ENCODE measurements at places on chromosomes 2 and 18.
A peak's percentile ranks its signal among the peaks of the same experiment; 100 is the strongest.

DNA sequence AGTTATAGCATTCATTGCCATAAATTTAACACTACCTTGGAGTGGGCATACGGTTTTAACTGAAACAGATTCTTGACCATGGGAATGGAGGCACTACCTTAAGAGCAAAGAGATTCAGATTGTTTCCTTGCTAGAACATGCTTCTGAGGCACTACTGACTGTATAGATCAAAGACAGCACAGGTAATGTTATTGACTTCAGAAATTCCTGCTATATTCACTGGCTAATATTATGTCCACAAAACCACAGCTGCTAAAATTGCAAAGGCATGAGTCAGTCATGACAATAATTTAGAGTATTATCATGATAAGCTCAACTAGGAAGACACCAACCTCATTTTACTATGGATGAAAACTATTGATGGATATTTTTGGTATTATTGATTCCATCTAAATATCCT lies 39.4 kb downstream of the SLC8A1 start:
- no peak for DNase-seq

DNA sequence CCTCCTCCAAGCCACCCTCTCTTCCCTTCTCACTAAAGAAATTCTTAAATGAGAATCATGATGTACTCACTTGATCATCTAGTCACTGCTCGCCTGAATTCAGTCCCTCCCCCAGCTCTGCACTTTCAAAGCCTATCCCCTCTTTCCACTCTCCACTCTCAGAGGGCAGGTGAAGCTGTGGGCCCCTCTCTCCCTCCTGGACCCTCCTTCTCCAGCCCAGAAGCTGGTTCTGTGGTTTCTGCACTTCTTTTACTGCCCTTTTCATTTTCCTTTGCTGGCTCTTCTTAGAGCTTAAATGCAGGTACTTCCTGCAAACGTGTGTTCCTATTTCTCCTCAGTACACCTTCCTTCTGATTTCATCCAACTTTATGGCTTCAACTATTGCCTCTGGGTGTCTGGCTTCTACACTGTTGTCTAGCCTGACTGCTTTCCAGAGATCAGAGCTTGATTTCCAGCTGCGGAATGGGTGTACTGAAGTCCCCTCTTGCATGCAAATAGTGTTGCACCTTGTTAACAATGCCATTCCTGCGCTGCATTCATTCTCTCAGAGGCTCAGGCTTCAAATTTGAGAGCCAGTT lies 15.3 kb upstream of the TXNDC2 start:
- DNase-seq: no peak

GRCh38 chr2:36376319-36376765 lies 20.8 kb downstream of the CRIM1 start:
- DNase-seq: no peak

GRCh38 chr2:219681694-219682300 lies 54.4 kb downstream of the SLC4A3 start:
- DNase-seq: no peak

- no peak for DNase-seq
Observed at GRCh38 chr18:23353459-23353858, 99.6 kb upstream of the RIOK3 start.

- no peak for DNase-seq
Observed at GRCh38 chr2:96867756-96868554, 1.9 kb downstream of the SEMA4C start.

- DNase-seq: no peak
Observed at GRCh38 chr2:122680662-122681061, 925.2 kb downstream of the TSN start.

GRCh38 chr18:52348209-52348608 lies 8.2 kb downstream of the DCC start:
- no peak for DNase-seq

DNA sequence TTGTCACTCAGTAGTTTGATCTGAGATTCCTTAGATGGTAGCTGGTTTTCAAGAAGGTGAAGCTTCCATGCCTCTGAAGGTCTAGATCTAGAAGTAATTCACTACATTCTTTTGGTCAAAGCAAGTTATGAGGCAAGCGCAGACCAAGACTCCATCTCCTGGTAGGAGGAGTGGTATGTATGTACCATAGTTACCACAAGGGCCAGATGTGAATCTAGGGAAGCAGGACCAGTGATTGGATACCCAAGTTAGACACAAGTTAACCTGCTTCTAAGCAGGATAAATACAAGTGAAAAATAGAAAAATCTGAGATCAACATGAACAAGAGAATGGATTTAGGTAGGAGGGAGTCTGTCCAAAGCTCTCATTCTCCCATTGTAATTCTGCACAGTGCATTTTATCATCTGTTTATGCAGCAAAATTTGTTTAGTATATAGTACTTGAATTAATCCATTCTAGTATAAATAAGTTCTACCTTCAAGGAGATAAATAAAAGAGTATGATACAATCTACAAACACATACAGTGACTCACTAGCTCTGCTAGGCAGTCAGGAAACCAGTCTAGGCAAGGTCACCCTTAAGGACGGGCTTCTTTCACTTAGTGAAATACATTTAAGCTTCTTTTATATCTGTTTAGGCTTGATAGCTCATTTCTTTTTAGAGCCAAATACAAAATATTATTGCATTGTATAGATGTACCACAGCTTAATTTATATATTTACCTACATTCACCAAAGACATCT lies 14.2 kb upstream of the DOCK10 start:
- DNase-seq: no peak

- DNase-seq: no peak
Observed at GRCh38 chr2:145090841-145091761, 571.2 kb upstream of the ZEB2 start.

DNA sequence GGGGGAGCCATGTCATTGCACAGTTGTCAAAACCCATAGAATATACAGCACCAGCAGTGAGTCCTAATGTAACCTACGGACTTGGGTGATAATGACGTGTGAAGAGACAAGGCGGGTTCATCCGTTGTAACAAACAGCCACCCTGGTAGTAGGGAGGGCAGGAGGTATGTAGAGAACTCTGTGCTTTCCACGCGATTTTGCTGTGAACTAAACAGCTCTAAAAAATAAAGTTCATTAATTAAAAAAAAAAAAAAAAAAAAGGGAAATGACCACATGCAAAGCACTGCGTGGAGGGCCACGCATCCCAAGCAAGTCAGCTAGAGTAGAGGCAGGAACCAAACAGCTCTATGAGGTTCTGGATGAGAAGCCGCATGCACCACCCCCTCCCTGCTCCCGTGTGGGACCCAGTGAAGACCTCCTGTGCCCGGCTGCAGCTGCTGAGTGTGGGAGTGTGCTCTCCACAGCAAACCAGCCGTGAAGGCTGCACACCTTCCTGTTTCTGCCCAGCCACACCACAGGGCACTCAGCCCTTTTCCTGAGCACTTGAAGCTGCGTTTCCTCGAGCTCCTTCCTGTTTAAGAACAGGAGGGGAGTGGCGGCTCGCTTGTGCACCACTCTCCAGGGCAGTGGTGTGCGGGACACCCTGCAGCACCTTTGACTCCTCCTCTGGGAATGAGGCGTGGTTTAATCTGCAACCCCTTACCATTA lies 65.6 kb downstream of the ODC1 start:
- DNase-seq: peak; percentile 16

DNA sequence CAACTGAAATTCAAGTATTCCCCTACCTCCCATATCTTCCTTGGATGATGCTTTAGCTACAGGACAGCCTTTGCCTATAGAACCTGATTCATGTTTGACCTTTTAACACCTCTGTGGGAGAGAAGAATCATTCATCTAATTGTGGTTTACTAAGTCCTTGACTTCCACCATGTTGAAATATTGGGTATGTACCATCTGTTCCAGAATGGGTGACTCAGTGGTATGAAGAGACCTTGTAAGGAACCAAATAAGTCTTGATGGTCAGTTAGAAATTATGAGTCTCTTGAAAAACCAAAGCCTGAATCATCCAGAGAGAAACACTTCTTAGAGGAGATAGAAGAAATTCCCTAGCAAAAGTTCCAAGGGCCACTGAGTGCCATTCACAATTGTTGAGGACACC lies 27.5 kb downstream of the STAMBP start:
- no peak for DNase-seq

DNA sequence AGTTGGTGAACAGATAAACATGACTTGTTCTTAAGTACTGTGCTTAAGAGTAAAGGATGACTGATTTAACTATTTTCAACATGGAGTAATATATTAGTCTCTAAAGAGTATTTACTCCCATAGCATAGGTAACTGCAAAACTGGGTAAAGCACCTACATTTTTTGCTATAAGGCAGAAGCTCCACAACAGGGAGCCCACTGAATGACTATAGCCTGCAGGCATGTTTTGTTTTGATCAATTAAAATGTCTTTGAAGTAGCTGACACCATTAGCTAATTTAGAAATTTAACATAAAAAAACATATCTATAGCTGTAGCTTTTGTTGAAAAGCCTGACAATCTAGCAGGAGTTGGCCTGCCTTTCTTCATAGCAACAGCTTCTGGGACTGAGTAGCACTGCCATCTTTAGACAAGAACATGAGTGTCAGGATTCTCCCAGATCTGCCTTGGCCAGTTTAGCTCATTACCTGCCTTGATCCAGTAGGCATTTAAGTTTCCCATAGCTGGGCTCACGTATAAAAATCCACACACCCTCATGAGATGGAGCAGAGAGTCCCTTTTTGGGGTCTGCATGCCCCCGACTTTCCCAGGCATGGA lies 1935.1 kb upstream of the PIK3C3 start:
- DNase-seq: no peak

DNA sequence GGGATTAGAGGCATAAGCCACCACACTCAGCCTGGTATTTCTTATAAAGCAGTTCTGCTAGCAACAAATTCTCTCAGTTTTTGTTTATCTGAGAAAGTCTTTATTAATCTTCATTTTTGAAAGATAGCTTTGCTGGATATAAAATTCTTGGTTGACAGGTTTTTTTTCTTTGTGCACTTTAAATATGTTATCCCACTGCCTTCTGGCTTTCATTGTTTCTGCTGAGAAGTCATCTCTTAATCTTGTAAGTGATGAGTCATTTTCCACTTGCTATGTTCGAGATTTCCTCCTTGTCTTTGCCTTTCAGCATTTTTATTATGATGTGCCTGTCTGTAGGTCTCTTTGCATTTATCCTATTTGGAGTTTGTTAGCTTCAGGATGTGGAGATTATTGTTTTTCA lies 5.9 kb upstream of the ELAC1 start:
- DNase-seq: no peak

DNA sequence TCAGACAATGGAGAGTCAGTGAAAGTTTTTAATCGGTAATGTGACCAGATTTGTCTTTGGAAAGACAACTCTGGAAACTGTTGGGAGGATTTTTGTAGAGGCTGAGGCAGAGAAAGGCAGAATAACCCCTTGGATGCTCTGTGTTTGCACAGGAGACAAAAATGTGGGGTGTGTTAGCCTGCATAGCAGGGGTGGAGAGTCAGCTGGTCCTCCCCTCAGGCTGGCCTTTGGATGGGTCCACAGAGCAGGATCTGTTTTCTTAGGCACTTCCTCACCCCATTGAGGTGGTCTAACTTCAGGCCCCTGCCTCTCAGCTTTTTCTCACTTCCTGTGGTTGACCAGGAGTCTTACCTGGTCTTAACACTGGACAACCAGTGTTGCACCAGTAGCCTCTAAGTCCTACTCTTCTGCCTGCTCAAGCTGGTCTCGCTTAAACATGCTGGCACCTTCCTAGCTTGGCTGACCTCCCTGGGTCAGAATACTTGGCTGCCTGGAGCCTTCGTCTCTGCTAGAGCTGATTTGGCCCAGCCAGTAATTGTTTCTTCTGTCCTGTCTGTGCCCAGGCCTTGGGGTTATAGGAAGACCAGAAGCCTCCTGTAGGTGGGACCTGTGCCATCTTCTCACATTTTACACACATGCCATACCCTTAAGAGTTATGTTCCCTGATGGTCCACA lies 259.8 kb upstream of the RASGRP3 start:
- DNase-seq: no peak

- DNase-seq: no peak
Observed at GRCh38 chr2:44226753-44227152, 48.5 kb upstream of the SLC3A1 start.

GRCh38 chr2:36770542-36771287 lies 74.2 kb downstream of the VIT start:
- DNase-seq: peak; percentile 11

DNA sequence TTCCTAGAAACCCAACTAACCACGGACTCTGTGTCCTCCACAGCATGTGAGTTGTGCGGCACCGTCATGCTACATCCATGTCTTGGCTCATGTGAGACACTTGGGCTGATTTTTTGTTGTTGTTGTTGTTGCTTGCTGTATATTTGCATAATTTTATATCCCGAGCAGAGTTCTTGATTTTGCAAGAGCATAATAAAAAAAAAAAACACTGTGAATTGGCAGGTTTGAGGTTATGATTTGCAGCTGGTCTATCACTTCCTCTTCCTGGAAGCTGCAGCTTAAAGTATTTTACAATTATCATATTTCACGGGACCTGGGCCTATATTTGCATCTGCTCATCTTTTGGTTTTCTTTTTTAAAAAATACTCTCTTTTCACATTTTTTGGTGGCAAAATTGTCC lies 142.3 kb upstream of the NRP2 start:
- DNase-seq: no peak

- no peak for DNase-seq
Observed at GRCh38 chr2:12412898-12413305, 303.8 kb upstream of the TRIB2 start.
